NCI-H2107 (cell line): ENCODE measurements at places on chromosomes 11 and 22.

DNA sequence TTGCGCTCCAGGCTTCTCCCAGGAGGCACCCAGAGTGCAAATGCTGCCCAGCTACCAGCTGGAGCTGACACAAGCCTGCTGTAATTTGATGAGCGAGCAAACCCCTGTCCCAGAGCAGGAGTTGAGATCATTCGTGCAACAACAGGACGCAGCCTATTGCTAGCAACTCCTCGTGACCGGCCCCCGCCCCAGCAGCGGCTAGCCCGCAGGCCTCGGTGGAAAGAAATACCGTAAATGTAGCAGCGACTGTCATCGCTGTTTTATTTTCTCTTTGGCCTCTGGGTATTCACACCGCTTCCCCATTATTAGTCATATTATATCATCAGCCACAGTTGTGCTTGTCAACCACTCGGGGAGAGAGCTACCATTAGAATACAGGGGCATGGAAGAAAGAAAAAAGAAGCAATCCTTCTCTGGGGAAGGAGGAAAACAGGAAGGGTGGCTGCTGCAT, 59.2 kb upstream of the ATXN10 start:
- peak; percentile 42 for DNase-seq

GRCh38 chr22:47280301-47280700, 517.9 kb downstream of the TBC1D22A start:
- no peak for DNase-seq

- no peak for DNase-seq
Measured at GRCh38 chr11:6660712-6661111, 5.1 kb upstream of the DCHS1 start.

DNA sequence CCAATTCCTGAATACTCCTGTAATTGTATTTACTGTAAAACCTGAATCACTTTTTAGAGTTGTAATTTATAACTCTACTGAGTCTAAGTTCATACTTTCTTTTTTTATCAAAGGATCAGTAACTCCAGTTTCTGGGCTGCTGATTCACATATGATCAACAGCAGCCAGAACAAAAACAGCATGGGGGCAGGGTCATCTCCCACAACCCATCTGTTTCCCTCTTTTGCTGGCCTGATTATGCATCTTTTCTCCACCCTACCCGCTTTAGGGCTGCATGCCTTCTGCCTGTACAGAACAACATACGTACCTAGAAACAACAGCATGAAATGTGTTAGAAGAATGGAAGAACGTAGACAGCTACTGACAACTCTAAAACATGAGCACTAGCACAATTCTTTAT, 76.0 kb downstream of the MRTFA start:
- DNase-seq: no peak

GRCh38 chr11:134226806-134227325, 2.4 kb downstream of the VPS26B start:
- DNase-seq: no peak

DNA sequence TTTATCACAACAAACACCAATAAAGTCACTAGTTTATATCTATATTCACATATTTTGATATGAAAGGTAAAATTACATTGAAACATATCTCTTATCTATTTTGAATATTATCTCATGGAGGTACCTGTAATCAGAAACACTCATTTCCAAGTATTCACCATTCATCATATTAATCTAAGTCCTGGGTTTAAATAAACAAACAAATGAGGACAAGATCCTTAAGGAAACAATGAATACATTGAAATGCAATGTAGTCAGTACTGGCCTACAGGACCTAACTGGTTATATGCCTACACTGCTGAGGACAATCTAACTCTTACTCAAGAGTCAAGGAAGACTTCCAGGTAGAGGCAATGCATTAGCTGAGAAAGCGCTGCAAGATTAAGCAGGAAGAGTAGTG, 1411.9 kb upstream of the RAG2 start:
- DNase-seq: no peak

DNA sequence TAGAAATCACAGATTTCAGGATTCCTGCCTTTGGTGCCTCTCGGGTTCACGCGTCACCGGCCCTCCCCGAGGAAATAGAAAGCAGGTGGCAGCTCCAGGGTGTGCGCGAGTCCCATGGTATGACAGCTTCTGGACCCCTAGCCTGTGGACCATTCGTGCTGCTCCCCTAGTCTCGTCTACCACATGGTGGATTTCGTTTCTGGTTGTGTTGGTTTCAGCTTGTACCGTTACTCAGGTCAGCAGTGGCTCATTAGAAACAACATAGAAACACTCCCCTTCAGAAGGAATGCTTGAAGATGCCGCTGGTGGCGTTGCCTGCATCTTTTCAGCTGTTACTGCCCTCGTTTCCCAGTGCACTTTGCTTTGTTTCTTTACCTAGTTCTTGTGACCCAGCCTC, 700 bp downstream of the TTC17 start:
- DNase-seq: no peak

DNA sequence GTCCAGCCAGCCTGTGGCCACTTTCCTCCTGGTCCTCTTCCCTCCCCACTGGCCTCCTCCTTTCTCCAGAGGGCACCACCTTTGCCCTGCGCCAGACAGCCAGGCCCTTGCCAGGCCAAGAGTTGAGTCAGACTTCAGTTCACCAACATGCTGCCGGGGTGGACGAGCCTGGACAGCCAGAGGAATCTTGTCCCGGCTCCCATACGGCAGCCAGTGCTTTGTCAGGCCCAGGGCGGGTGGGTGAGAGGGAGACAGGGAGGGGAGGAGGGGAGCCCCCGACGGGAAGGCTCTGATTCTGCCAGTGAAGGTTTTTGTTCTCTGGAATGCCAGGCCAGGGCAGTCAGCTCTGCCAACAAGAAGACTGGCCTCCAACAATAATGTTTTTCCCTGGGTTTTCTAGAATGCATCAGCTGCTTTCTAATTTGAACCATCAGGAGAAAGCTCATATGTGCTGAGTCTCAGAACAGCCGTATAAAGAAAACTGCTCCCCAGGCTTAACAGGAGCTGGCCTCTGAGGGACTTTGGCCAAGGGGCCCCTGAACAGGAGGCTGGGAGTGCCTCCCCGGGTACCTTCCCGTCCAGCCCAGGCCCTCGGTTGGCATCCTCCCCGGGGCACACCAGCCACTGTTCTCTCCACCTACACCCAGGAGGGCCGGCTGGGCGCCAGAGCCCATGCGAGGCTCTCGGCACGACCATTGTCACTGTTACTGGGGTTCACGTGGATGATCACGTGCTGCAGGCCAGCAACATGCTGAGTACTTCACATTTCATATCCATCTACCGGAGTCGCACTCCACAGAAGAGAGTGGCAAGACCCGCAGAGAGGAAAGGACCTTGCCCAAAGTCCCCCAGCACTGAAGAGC, 28.6 kb downstream of the LIF start:
- no peak for DNase-seq

DNA sequence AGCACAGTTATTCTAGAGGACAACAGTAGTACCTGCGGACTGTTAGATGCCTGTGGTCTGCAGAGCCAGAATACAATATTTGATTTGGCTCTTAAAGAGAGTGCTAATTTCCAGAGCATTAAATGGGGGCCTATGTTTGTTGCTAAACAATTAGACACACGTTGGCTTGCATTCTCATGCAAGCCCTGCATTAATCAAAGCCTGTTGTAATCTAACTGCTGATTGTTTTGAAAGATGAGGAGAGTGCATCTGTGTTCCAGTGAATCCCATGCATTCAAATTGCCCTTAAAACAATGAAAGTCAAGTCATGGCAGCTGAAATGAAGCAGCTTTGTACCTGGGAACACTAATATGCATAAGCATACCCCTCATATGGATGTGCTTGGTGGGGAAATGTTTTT, 419.4 kb downstream of the DYNC2H1 start:
- no peak for DNase-seq

DNA sequence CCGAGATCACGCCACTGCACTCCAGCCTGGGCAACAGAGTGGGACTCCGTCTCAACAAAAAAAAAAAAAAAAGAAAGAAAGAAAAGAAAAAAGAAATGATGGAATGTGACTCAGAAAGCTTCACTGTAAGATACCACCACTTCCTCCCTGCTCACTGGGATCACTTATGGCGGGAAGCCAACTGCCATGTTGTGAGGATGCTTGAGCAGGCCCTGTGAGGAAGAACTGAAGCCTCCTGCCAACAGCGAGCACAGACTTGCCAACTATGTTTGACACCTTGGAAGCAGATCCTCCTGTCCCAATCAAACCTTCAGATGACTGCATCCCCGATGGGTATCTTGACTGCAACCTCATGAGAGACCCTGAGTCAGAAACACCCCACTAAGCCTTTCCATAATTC, 8.3 kb downstream of the SEC14L6 start:
- DNase-seq: no peak

DNA sequence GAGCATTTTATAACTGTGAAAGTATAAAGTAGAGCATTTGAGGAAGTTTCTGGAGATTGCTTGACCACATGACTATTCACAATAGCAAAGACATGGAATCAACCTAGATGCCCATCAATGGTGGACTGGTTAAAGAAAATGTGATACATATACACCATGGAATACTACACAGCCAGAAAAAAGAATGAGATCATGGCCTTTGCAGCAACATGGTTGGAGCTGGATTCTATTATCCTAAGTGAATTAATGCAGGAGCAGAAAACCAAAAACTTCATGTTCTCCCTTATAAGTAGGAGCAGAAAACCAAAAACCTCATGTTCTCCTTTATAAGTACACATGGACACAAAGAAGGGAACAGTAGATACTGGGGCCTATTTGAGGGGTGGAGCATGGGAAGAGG, 30.3 kb downstream of the UVRAG start:
- no peak for DNase-seq

- no peak for DNase-seq
Measured at GRCh38 chr11:134041791-134042696, 26.8 kb upstream of the JAM3 start.

DNA sequence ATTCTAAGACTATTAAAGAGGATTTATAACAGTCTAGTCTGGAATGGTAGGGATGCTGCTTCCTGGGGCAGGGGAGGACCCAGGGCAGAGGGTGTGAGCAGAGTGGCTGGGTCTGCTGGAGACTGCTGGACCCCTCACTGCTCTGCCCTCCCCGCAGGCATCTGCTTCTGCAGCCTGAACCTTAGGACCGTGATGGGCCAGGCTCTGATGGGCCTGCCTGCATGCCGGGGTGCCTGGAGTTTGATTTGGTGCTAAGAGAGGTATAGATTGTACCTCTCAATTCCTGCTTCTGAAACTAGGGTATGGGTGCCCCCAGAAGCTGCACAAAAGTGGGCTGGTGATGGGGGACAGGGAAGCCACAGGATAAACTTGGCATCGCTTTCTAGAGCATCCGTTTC, 54.9 kb downstream of the CD82 start:
- DNase-seq: no peak

GRCh38 chr11:81673001-81673400, 1060.7 kb downstream of the FAM181B start:
- no peak for DNase-seq

DNA sequence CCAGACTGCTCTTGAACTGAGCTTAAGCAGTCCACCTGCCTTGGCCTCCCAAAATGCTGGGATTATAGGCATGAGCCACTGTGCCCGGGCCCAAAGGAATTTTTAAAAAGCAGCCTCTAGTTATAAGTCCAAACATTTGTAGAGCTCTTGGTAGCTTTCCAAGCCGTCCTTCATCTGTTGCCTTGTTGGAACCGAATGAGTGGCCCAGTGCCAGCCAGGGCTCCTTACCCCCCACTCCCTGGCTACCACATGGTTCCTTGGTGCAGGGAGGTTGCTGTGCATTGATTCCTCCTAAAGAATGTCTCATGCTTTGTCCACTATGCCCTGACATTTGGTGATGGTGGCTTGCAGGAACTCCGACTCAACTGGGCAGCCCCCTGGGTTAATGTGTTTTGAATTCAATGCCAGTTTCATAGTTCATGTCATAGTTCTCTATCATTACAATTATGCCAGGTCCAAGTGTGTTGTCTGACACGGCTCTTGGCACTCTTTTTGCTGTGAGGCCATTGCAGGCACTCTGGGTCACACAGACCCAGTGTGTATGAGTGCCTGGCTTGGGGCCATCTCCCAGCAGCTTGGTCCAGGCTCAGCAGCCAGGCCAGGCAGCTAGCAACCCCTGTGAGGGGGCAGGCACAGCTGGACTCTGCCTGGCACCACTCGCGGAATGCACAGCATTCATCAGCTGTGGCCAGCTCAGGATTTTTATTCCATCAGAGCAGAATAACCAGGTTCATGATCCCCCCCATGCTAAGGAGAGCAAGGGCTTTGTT, 13.3 kb upstream of the MICALL1 start:
- DNase-seq: no peak

DNA sequence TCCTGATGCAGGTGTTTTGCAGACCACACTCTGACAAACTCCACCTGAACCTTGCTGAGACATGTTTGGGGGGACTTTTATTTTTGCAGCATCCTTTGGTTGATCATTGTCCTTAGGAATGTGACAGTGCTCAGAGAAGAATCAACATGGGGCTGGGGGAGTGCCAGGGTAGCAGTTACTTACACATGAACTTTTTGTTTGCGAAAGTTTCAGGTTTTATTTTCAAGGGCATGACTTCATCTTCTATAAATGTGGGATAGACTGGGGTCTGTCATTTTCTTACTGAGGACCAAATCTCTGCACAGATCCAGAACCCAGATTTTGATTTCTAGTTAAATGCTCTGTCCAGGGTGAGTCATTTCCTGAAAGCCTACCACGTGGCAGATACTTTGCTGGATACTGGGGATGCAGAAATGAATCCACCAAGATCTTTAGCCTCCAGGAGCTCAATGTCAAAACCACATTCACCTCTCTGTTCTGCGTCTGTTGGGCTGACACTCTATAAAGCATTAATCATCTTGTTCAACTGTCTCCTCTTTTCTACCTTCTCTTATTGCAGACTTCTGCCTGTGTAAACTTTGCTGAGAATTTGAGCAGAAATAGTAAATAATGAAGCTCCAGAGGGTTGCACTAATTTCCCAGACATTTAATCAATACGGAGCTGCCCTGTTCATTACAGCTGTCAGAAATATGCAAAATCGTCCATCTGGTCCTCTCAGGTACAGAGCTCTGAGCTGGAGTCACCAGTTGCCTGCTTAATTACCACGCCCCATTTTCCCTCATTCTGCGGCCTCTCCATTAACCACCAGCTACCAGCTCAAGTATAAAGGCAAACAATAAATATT, 387.9 kb downstream of the MIAT start:
- no peak for DNase-seq

DNA sequence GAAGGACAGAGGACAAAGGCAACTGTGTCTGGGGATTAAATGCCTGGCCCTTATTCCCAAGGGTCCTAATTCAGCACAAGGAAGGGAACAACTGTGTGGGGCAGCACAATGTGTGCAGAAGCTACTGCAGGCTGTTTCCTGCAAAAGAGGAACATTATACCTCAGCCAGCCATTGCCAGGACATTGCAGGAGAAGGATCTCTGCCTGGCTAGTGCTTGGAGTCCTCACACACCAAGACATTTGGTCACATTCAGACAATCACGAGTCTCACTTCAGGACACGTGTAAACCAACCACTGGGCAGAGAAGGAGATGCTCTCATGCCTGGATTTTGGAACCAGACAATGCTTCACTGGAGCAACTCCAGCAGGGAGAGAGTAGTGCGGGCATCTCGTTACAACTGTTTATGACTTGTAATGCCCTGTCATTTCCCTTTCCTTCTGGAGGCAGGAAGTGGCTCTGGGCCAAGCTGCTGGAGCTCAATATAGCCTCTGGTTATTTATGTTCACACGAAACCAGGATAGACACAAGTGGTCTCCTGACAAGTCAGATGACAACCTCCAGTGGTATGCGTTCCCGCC, 23.9 kb upstream of the ZC3H12C start:
- peak; percentile 5 for DNase-seq

GRCh38 chr11:8802251-8802650, 108.7 kb upstream of the AKIP1 start:
- no peak for DNase-seq
